ENCODE measurements at places on chromosomes 11 and 22.

- DNase-seq, result no peak
These were observed 159.0 kb upstream of the ZC3H12C start for GRCh38 chr11:109934151-109934550.

GRCh38 chr22:50304528-50305392, 2.7 kb downstream of the PLXNB2 start:
- no peak for DNase-seq

GRCh38 chr11:70368961-70369360, 29.4 kb upstream of the CTTN start:
- no peak for DNase-seq

GRCh38 chr11:44286268-44286880, 23.6 kb downstream of the ALX4 start:
- DNase-seq, result peak; percentile 24

GRCh38 chr11:120651836-120652235, 140.3 kb downstream of the GRIK4 start:
- DNase-seq, result no peak

- DNase-seq, result no peak
These were observed 36.6 kb downstream of the METTL15 start for GRCh38 chr11:28144808-28145207.

DNA sequence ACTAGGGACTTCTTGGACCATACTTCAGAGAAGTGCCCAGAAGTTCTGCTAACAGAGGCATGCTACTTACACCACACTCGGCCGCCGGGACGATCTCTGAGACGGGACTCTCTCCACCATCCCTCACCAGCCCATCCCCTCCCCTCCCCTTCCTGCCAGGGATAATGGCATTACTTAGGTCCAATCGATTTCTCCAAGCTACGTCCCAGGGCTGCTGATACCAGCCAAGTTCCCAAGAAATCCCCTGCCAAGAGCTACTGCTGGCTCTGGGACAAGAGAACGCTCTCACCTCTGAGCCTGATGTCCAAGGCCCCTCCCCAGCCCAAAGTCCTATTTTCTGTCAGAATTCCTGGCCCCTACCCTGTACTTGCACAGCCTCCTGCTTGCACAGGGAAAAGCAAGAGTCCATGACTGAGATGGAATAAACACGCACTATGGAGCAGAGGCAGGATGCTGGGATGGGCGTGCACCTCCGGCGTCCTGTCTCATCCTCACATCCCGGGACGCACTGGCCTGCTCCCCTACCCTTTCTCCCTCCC, 42.7 kb downstream of the GDPD5 start:
- DNase-seq, result no peak

DNA sequence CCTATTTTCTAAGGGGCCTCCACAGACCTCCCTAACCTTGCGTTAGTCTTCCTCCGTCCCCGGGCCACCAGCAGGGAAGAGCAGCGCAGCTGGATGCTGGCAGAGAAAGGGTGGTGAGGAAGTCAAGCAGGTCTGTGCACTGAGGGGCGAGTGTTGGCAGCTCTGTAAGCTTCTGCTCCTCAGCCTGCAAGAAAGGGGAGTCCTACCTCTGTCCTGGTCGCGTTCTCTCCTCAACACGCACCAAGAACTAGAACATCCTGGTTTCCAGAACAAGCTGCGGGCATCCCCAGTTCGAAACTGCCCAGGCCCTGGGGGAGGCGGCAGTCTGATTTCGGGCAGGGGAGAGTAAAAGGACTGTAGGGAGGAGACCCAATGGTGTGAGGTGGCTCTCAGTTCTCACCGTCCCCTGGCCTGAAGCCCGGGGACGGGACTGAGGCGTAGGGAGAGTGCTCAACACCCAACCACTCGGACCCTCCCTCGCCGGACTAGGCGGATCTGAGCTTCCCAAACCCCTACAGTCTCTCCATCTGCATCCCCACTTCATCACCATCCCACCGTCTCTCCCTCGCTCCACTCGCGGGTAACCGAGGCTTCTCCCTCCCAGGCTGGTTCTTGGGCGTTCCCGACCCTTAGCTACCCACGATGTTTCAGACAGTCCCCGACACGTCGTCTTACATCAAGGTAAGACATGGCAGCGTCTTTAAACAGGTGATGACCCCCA, 7.7 kb upstream of the FLI1 start:
- no peak for DNase-seq

GRCh38 chr22:49746065-49746464, 81.6 kb downstream of the BRD1 start:
- no peak for DNase-seq

DNA sequence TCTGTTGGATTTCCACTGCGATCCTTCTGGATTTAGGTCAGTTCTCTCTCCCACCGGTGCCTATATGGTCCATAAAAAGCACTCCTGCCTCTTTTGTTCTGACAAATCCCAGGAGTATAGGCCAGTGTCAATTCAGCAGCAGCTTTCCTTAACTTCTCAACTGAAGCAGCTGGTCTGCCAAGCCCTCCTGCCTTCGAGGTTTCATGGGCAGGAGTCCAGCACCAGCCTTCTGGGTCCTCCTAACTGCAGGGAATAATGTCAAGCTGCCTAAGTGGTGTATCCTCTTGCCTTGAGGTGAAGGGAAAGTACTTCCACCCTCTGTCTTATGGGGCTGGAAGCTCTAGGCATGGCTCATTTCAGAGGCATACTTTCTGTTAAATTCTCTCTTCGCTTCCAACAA, 149.4 kb upstream of the NCAM1 start:
- DNase-seq, result no peak

GRCh38 chr11:126152586-126152985, 58.9 kb downstream of the RPUSD4 start:
- no peak for DNase-seq

GRCh38 chr22:31099841-31100761, 7.3 kb downstream of the SELENOM start:
- no peak for DNase-seq

DNA sequence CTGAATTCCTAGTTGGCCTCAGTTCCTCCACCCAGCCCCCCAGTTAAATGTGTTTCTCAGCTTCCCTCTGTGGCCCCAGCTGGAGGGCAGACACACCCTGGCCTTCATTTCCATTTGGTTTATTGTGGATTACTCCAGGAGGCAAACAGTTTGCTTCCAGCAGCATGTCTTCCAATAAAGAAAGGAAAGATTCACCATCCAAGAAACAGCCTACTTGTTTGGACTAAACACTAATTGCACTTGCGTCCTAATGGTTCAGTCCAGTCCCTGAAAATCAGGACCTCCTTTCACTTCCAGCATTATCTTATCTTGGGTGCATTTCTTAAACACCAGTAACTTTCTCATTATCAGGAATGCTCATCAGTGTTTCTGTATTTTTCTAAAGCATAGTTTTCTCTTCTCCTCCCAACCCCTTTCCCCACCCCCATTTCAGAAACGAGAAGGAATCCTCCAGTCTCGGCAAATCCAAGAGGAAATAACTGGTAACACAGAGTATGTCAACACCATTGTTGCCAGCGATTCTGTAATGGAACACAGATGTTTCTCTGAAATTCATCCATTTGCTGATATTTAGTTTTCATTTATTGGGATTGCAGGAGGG, 130.9 kb downstream of the PARVA start:
- no peak for DNase-seq

DNA sequence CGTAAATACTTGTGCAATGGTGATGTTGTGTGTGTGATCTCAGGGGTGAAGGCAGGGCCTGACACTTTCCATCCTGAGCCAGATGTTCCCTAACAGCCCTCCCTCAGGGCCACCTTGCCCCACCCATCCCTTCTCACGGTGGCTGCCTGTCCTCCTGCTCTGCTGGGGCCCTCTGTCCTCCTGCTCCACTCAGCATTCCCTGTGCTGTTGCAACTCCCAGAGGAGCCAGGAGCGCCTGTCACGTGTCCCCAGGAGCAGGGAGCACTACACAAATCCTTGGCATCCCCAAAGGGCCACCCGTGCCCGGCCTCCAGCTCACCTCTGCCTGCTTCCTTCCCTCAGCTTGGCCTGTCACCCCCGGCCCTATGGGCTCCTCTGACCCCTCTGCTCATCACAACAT, 10.2 kb upstream of the CSNK1E start:
- no peak for DNase-seq

GRCh38 chr11:59754494-59754858, 700 bp upstream of the STX3 start:
- DNase-seq, result peak; percentile 61

DNA sequence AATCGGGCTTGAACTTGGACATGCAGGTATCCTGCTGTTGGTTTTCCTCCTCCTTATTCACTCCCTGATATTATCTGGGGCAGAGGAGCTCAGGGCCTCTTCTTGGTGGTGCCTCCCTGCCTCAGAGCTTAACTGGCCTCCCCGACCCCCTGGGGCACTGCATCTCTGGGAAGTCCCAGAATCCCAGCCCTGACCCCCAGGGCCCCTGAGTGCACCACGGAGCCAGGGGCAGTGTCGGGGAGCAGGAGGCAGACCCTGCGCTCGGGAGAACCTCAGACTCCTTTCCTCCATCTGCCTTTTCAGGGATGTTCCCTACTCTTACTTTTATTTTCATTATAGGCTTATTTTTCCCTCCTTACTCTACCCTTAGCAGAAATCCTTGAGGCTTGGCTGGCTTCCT, 537.0 kb downstream of the BRD1 start:
- no peak for DNase-seq
